ENCODE measurements at places on chromosomes 7 and 10.

GRCh38 chr7:32921896-32922295 is 30.3 kb upstream of the KBTBD2 start:
- no peak for DNase-seq

- DNase-seq: no peak
Observed at GRCh38 chr10:79058899-79059841, 9.6 kb upstream of the ZMIZ1 start.

GRCh38 chr7:4642468-4643203 is 39.5 kb upstream of the FOXK1 start:
- DNase-seq: no peak

DNA sequence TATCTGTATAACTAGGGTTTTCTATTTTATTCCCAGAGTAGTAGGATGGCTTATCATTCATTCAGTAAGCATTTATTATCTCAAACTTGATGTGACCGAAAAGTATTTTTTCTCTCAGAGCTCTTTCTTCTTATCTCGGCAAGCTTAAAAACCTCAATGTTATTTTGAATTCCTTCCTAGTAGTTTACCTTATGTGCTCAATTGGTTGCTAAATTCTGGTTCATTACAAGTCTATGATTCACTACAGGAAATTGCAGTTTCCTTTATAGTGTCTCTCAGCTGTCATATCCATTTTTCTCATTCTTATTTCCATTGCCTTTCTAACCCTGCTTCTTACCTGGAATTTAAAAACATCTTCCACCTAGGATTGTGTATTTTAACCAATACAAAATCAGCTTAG is 12.6 kb upstream of the ICA1 start:
- no peak for DNase-seq

DNA sequence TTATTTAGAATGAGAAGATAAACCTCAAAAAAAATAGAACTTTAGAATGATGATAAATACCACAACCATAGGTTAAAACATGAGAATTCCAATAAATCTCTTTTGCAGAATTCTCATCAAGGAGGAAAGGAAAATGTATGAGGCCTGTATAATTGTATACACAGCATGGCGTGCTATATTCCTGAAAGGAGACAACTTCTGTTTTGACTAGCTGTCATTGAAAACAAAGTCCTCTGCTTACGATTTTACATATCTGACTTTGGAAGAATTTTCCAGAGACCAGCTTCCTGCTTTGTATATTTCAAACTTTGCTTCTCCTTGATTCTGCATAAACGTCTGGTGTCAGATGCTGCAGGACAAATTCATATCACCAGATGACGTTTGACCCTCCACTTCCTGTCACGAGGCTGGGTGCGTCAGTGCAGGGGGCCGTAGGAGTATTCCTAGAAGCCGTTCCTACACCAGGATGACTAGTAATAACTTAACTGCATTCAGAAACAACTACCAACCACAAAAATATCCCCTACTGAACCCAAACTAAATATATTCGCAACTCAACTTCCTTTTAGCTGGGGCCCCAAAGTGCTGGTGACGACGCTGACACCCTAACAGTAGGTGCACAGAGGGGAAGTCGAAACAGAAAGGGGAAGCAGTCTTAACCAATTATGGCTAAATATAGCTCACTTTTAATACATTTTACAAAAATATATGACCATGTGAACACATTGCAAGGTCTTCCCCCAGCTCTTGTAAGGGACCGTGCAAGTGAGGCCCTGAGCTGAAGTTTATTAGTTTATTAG is 178.6 kb upstream of the INHBA start:
- DNase-seq: peak; percentile 78

DNA sequence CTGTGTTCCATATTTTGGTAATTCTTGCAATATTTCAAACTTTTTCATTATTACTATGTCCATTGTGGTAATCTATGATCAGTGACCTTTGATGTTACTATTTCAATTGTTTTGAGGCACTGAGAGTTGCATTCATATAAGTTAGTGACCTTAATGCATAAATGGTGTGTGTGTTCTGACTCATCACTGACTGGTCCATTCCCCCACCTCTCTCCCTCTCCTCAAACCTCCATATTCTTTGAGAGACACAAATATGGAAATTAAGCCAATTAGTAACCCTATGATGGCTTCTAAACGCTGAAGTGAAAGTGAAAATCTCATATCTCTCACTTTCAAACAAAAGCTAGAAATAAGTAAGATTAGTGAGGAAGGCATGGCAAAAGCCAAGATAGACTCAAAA is 739.6 kb downstream of the CCSER2 start:
- DNase-seq: no peak

DNA sequence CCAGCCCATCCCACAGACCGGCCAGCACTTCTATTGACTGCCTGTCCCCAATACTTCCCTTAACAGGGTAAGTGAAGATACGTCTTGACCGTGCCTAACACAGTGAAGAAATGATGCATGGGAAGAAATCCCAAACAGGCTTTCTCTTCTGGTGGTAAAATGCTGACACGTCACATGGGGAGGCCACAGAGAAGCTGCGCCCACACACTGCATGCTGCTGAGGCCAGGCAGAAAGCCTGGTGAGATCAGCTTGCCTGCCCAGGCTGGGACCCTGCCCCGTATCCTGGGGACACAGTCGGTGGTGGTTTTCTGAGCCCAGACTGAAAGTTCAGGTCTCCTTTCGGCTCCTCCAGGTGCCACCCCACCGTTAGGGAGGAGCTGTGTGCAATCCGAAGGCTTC is 356.3 kb upstream of the MGMT start:
- DNase-seq: no peak

- DNase-seq: peak; percentile 45
Observed at GRCh38 chr10:132700156-132701098, 85.5 kb downstream of the NKX6-2 start.

DNA sequence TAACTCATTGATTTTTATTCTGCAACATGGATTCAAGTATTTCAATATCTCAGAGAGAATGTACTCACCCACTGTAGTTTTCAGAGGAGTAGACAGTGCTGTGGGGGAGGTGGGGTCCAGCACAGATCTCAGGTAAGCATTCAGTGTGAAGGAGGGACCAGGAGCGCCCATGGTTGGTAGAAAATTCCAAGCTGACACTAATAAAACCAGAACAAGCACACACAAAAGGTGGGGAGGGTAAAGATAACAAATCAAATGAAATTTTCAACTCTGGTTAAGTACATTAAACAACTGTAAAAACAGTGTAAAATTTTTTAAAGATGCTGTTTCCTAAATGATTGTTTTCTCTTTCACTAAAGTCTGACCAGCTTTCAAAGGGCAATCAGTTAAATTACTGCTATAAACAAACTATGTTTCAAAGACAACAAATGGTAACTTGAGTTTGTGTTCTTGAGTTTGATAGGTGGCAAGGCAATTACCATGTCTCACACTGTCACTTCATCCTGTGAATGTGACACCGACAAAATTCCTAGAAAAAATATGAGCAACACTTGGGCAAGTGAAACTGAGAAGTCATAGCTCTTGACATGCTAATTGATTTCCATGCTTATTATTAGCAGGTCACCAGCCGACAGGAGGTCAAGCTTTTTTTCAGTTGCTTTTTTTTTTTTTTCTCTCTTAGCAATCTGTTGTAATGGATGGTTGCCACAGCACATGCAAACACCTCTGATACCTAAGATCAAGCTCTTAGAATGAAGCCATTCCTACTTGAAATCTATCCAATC is 205.8 kb upstream of the SLC26A5 start:
- no peak for DNase-seq

DNA sequence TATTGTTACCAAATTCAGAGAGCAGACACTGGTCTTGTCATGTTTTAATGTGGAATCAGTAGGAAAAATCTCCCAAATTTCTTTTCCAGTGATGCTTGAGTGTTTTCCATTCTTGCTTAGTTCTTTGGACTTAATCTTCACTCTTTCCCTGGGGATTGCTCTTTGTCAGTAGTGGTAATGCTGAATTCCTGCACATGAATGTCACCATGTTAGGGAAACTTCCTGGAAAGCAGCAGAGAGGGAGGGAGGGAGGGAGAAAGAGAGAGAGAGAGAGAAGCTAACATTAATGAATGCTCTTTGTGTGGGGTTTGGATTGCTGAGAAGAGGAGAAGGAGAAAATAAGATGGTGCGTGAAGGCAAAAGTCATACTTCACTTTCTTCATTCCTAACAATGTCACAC is 295.3 kb upstream of the COBL start:
- DNase-seq: no peak

- no peak for DNase-seq
Observed at GRCh38 chr10:74077416-74077815, 73.2 kb downstream of the AP3M1 start.

DNA sequence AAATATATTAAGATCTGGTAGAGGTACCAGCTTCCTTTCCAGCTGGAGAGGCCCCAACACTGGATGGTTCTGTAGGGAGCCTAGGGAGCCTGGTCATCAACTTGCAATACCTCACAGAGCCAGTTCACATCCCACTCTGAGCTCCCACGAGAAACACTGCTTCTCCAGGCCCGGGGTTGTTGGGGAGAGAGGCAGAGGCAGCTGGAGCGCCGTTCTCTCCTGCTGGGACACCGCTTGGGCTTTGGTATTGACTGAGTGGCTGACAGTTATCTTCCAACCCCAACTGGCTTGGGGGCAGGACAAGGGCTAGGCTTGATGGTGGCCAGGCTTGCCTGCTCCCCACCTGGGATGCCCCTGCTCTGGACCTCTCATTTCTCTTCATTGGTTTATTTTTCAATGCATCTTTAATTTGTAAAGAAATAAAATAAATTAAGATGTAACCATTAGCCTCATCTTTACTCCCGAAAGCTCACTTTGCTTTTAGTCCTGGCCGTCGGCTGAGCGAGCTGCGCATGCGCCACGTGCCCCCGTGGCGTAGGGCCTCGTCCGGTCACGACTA is 10.0 kb upstream of the CHCHD1 start:
- DNase-seq: peak; percentile 59

DNA sequence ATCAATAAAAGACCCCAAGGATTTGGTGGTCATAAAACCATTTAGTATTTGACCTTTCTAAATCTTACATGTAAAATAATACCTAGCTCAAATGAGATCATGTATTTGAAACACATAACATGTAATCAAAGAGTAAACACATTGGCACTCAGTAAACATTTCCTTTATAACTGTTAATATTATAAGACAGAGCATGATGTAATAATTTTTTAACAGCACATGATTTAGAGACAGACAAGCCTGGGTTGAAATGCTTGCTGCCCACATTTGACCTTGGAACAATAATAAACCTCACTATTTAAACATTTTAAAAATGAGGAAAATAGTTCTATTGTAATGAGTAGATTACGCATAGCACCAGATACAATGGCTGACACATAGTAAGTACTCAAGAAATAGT is 105.2 kb upstream of the GPR141 start:
- no peak for DNase-seq

- DNase-seq: no peak
Observed at GRCh38 chr7:148045521-148045920, 545.0 kb upstream of the C7orf33 start.

DNA sequence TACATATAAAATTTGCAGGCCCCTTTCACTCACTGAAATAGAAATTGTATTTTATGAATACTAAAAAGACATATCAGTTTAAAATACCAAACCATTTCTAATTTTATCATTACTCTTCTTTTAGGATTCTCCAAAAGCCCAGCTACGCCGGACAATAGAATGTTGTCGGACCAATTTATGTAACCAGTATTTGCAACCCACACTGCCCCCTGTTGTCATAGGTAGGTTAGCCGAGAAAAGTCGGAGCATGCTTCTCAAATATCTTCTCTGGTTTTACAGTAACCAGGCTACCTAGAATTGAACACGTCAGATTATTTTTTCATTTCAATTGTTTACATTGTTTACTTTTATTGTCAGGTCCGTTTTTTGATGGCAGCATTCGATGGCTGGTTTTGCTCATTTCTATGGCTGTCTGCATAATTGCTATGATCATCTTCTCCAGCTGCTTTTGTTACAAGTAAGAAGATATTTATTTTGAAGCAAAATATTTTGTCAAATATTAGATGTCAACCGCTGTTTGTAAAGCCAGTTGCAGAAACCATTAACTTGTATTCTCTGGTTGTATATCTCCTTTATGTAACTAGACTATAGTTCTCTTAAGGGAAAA is 57.6 kb downstream of the MMRN2 start:
- DNase-seq: peak; percentile 65

GRCh38 chr10:23095404-23095965 is at the start of gene MSRB2:
Gene MSRB2, plus strand, starts transcription at chr10:23095579. Its CDS starts 30 bp downstream, at chr10:23095609.
- peak; percentile 88 for DNase-seq

DNA sequence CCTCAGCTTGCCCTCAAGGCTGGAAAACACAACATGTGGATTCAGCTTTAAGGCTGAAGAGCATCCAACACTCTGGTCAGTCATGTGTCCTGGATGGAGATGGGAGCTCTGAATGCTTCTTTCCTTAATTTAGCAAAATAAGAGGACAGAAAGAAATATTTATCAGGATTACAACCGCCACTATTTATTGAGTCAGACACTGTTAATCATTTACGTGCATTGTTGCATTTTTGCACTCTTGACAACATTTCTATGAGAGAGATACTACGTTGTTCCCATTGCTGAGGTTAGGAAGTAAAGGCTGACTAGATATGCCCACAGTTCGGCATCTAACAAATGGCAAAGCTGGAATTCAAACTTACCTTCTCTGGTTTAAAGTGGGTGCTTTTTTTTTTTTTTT is 101.8 kb upstream of the KMT2C start:
- no peak for DNase-seq

- DNase-seq: no peak
Observed at GRCh38 chr10:101812606-101813005, 5.6 kb downstream of the OGA start.

DNA sequence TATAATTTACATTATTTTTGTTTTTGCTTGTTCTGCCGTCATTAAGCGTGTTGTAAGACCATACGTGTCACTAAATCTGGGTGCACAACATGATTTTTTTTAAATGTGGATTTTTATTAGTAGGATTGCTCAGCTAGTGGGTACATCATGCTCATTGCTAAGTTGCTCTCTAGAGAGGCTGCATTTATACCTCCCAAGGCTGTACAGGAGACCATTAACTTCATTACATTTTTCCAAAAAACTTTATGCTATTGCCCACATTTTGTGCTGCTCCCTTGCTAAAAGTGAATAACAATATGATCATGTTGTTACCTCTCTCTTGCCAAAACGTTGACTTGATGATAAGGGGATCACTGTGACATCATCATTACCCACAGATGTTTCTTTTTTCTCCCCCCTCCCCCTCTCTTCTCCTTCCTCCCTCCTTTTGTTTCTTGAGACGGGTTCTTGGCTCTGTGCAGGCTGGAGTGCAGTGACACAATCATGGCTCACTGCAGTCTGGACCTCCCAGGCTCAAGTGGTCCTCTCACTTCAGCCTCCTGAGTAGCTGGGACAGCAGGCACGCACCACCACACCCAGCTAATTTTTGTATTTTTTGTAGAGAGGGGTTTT is 65.1 kb downstream of the BMPR1A start:
- peak; percentile 23 for DNase-seq

DNA sequence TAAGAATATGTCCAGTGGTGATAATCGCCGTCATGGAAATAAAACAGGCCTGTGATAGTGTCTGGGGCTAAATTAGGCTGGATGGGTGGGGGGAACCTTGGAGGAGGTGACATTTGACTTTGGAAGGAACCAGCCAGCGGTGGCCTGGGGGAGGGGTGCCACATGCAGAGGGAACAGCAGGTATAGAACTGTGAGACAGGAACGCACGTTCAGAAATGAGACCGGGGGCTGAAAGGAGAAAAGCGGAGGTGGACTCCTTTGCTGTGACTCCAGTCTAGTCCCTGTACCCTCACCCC is 2.6 kb upstream of the CYP26A1 start:
- DNase-seq: no peak
